Activated CD8-positive, alpha-beta T cell treated with anti-CD3 and anti-CD28 coated beads for 36 hours (primary cell): ENCODE measurements at places on chromosomes 6 and 20. TPM values are rescaled to one million over a fixed set of nuclear protein-coding genes. Genes with fewer than 3 reads are reported as not detected.

- H3K27me3 ChIP-seq, result no peaks in the 10 kb centered on the region
- H3K4me3 ChIP-seq, result no peak overlapping the region
- H3K36me3 ChIP-seq, result no peaks in the 10 kb centered on the region
- no peak overlapping the region for H3K27ac ChIP-seq
- no peaks in the 10 kb centered on the region for H3K4me1 ChIP-seq
Measured at GRCh38 chr6:115545672-115545986, 515.1 kb downstream of the FRK start.

The RIMS1 gene
- total RNA-seq, result not detected

GRCh38 chr6:46276576-46277142 lies 105.9 kb upstream of the ENPP5 start:
- H3K27ac ChIP-seq, result no peak overlapping the region
- no peaks in the 10 kb centered on the region for H3K36me3 ChIP-seq
- no peaks in the 10 kb centered on the region for H3K4me1 ChIP-seq

The SYS1 gene
- total RNA-seq, result 20.7 TPM

The PRSS16 gene
- total RNA-seq, result 0.65 TPM

The FOXF2 gene
- total RNA-seq, result not detected

DNA sequence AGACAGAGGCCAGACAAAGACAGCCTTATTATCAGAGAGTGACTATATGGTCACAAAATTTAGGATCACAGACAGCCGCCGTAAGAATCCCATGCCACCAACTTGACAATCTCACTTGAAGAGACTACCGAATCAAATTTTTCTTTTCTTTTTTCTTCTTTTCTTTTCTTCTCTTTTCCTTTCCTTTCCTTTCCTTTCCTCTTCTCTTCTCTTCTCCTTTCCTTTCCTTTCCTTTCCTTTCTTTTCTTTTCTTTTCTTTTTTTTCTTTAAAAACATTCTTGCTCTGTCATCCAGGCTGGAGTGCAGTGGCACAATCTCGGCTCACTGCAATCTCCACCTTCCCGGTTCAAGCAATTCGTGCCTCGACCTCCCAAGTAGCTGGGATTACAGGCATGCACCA lies 1.2 kb upstream of the EPPIN start:
- H3K4me1 ChIP-seq, result no peaks in the 10 kb centered on the region
- H3K27me3 ChIP-seq, result peaks cover 24% of the 10 kb centered on the region
- H3K36me3 ChIP-seq, result no peaks in the 10 kb centered on the region
- H3K4me3 ChIP-seq, result no peak overlapping the region
- no peak for DNase-seq

DNA sequence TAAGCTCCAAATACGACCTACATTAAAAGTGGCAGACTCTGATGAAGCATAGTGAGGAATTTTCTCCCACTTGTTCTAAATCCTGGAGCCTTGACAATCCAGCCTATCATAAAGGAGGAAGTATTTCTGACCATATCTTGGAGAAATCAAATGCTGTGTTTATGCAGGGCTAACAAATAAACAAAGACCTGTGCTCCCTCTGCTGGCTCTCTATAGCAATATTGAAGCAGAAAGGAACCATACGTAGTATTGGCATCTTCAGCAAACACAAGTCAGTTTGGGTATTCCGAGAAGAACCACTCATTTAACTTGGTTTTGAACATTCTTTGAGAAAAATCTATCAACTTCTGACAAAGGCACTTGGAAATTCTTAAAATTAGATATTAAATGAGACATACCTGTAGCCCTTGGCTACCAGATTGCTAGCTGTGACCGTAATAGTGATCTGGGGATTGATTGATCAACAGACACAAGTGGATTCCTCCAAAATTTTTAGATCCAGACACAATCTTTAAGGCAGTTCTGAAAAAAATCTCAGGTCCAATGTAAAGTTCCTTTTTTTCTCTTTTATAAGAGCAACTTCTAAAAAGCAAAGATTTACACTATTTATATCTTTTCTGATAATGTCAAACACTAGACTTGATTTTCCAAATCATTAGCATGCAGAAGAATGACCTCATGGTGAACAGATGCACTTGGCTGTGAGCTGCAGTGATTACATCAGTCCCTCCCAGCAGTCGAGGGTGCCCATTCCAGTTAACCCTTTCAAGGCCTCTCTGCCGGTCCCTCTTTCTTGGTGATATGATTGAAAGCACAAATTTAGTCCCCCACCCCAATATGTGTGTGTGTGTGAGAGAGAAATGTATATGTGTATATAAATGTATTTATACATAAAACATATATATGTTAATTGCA lies 40.2 kb downstream of the INSM1 start:
- no peak for DNase-seq
- no peak overlapping the region for H3K4me3 ChIP-seq
- H3K27ac ChIP-seq, result no peak overlapping the region
- H3K4me1 ChIP-seq, result peaks cover 11% of the 10 kb centered on the region
- H3K27me3 ChIP-seq, result no peaks in the 10 kb centered on the region

DNA sequence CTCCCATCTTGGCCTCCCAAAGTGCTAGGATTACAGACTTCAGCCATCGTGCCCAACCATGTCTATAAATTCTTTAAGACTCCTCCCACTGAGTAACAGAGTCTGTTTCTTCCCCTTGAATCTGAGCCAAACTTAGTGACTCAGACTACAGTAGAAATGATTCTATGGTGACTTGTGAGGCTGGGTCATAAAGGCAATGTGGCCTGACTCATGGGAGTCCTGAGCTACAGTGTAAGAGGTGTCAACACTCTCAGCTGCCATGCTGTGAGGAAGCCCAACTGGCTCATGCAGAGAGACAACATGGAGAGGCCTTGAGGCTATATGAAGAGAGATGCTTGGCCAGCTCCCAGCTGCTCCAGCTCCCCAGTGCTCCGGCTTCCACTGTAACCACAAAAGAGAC lies 5.2 kb upstream of the NRSN2 start:
- no peak overlapping the region for H3K4me3 ChIP-seq
- peak; percentile 76 for DNase-seq
- peaks cover 11% of the 10 kb centered on the region for H3K36me3 ChIP-seq
- H3K27ac ChIP-seq, result no peak overlapping the region
- H3K27me3 ChIP-seq, result no peaks in the 10 kb centered on the region
- H3K4me1 ChIP-seq, result peaks cover 10% of the 10 kb centered on the region

GRCh38 chr20:10662661-10663458 lies 10.9 kb downstream of the JAG1 start:
- no peaks in the 10 kb centered on the region for H3K4me1 ChIP-seq
- peaks cover 18% of the 10 kb centered on the region for H3K27me3 ChIP-seq
- H3K27ac ChIP-seq, result no peak overlapping the region
- H3K36me3 ChIP-seq, result no peaks in the 10 kb centered on the region
- no peak for DNase-seq

DNA sequence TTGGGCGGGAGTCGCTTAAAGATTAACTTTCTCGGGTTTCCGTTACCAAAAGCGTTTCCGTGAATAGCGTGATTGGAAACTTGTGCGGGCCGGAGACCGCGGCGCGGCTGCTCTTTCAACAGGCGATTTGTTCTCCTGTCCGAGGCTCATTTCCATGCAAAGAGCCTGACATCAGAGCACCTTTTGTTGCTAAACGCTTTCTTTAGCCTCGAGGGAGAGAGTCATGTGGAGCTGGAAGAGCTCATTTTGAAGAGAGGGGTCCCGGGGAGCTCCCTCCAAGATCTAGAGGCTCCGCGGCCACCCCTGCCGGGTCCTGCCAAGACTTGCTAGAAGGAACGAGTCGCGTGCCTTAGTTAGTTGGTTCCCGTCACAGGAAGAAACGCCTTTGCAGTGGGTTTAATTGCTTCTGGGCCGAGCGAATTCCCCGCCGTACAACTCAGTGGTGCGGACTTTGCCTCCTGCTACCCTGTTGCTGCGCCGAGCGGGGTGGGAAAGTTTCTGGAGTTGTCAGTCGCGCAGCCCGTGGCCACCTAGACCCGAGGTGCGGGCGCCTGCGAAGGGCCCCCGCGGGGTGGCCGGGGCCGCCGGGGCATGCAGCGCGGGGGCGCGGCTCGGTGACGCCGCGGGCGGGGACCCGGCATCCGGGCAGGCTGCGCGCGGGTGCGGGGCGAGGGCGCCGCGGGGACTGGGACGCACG lies at the start of gene SASH1:
Gene SASH1 (plus strand): TSS at position 489 of the 697 bp plus-strand sequence. CDS start 230 bp downstream, outside the sequence.
- peaks cover 7% of the 10 kb centered on the region for H3K4me1 ChIP-seq
- DNase-seq, result peak; percentile 19
- peaks cover 42% of the 10 kb centered on the region for H3K27me3 ChIP-seq
- H3K27ac ChIP-seq, result no peak within 1 kb of the TSS
- H3K4me3 ChIP-seq, result peak within 1 kb of the TSS; percentile 48
- H3K36me3 ChIP-seq, result no peaks in the 10 kb centered on the region

GRCh38 chr6:30044630-30045029 lies 16.4 kb upstream of the POLR1H start:
- H3K4me1 ChIP-seq, result peaks cover 29% of the 10 kb centered on the region
- H3K27me3 ChIP-seq, result no peaks in the 10 kb centered on the region
- peaks cover 20% of the 10 kb centered on the region for H3K36me3 ChIP-seq
- H3K27ac ChIP-seq, result no peak overlapping the region

- H3K4me1 ChIP-seq, result peaks cover 2% of the 10 kb centered on the region
- H3K27me3 ChIP-seq, result no peaks in the 10 kb centered on the region
- no peak overlapping the region for H3K4me3 ChIP-seq
- no peak for DNase-seq
- no peak overlapping the region for H3K27ac ChIP-seq
- peaks cover 19% of the 10 kb centered on the region for H3K36me3 ChIP-seq
Measured at GRCh38 chr6:135451617-135452190, 45.8 kb downstream of the AHI1 start.

- H3K36me3 ChIP-seq, result no peaks in the 10 kb centered on the region
- H3K4me3 ChIP-seq, result no peak overlapping the region
- H3K27ac ChIP-seq, result no peak overlapping the region
- H3K27me3 ChIP-seq, result peaks cover 2% of the 10 kb centered on the region
- no peak for DNase-seq
Measured at GRCh38 chr6:48099713-48100587, 11.0 kb downstream of the PTCHD4 start.

DNA sequence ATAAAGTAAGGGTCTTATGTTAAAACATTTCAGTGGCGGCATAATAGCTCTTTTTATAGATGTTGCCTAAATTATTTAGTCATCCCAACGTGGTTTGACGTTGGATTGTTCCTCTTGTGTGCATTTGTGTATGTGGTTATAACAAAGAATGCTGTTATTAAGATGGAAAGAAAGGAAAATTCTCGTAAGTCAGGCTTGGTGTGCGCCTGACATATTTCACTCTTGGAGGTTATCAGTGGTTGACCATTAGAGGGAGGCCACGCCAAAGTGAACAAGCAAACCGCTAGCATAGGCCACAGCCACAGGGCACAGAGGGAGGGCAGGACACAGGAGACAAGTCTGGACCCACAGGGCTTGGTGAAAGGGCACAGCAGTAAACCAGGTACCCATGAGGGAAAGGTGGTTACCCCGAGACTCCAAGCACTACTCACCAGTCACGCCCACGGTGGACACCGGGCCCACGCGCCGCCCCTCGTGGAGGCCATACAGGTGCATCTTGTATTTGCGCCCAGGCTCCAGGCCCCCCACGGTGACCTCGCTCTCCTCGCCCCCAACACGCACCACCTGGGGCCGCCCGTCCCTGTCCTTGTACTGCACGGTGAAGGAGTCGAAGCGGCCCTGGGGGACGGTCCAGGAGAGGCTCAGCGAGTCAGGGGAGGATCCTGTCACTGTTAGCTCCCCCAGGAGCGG lies 22.9 kb downstream of the CYP21A2 start:
- H3K27me3 ChIP-seq, result no peaks in the 10 kb centered on the region
- no peak overlapping the region for H3K4me3 ChIP-seq
- no peaks in the 10 kb centered on the region for H3K36me3 ChIP-seq
- H3K27ac ChIP-seq, result no peak overlapping the region
- no peaks in the 10 kb centered on the region for H3K4me1 ChIP-seq

DNA sequence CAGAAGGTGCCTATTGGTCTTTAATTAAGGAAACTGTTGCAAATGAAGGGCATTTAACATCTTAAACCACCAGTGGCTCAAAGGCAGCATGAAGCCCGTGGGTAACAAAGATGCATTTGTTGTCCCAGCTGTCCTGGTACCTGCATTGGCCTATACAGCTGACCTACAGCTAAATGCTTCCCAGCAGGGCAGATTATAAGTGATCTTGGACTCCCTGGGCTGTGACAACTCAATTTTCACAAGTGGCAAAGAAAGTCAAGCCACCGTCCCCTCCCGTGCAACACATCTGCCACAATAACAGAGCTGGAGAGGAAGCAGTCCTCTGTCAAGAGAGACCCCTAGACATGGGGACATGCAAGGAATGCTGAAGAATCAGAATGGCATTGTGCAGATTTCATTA lies 31.5 kb upstream of the EDN3 start:
- no peak for DNase-seq
- no peak overlapping the region for H3K4me3 ChIP-seq
- H3K4me1 ChIP-seq, result peaks cover 21% of the 10 kb centered on the region
- H3K27me3 ChIP-seq, result no peaks in the 10 kb centered on the region

GRCh38 chr20:59518881-59519706 lies 85.2 kb upstream of the PHACTR3 start:
- no peak overlapping the region for H3K27ac ChIP-seq
- no peak overlapping the region for H3K4me3 ChIP-seq
- no peaks in the 10 kb centered on the region for H3K4me1 ChIP-seq
- peaks cover 51% of the 10 kb centered on the region for H3K27me3 ChIP-seq

- no peak overlapping the region for H3K4me3 ChIP-seq
- H3K4me1 ChIP-seq, result no peaks in the 10 kb centered on the region
- H3K36me3 ChIP-seq, result no peaks in the 10 kb centered on the region
- no peak for DNase-seq
- H3K27me3 ChIP-seq, result no peaks in the 10 kb centered on the region
Measured at GRCh38 chr6:113102761-113103160, 754.4 kb upstream of the MARCKS start.

The CEP85L gene
- 40.3 TPM for total RNA-seq

The DZANK1 gene
- 1.8 TPM for total RNA-seq

- H3K27ac ChIP-seq, result no peak overlapping the region
- no peaks in the 10 kb centered on the region for H3K27me3 ChIP-seq
Measured at GRCh38 chr6:8837343-8837742, 402.0 kb upstream of the SLC35B3 start.

DNA sequence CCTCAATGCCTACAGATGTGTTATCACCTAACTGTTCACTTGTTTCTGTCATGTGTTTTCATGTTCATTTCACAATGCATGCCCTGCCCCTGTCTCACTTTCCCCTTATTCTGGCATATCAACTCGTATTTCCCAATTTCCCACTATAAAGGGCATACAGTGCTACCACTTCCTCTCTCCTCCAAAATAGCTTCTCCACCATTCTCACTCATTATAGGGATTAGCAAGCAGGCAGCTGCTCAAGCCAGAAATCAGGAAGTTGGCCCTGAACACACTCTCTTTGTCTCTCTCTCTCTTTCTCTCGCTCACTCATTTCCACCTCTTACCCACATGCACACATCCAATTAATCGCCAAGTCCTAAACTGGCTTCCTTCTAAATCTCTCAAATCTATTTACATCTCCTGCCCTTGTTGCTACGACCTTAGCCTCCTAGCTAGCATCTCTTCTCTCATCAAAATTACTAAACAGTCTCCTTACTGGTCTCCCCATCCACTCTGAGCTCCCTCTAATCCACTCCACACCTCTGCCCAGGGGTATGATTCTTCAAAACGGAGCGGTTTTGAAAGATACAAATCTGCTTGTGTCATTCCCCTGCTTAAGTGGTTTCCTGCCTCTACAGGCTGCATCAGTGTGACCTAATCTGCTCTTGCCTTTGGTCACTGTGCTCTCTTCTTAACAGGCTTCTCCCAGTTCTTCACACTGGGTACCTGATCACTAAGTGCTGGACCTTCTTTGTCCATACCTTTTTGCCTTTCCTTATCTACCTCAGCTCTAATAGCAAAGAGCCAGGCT lies 196.2 kb downstream of the BTBD9 start:
- no peak for DNase-seq
- H3K27ac ChIP-seq, result no peak overlapping the region
- peaks cover 9% of the 10 kb centered on the region for H3K4me1 ChIP-seq

- no peaks in the 10 kb centered on the region for H3K27me3 ChIP-seq
- no peak overlapping the region for H3K27ac ChIP-seq
- H3K4me3 ChIP-seq, result no peak overlapping the region
- H3K36me3 ChIP-seq, result no peaks in the 10 kb centered on the region
- no peak for DNase-seq
Measured at GRCh38 chr20:9301129-9302090, 213.0 kb upstream of the LAMP5 start.

The TREM1 gene
- not detected for total RNA-seq
